ENCODE measurements at places on chromosomes 6 and 20.
A peak's percentile ranks its signal among the peaks of the same experiment; 100 is the strongest.

GRCh38 chr6:92023410-92023966 is 1395.9 kb downstream of the EPHA7 start:
- DNase-seq, result no peak

GRCh38 chr6:140718021-140718420 is 1343.6 kb upstream of the CITED2 start:
- no peak for DNase-seq

DNA sequence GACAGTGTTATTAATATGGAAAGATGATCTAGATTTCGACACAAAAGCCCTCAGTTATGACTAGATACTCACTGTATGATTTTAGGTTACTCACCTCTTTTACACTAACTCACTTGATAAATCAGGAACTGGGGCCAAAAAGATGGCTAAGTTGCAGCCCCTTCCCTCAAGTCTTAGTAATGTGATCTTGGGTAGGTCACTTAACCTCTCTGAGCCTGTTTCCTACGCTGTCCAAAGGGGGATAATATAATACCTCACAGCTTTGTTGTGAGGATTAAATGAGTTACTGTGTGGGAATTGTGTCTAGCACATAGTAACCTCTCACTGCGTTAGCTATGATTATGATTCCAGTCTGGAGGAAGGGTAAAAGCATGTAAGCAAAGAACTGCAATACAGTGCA is 1.3 kb downstream of the TTI1 start:
- no peak for DNase-seq

GRCh38 chr20:32707691-32708581 is 34.2 kb upstream of the C20orf203 start:
- DNase-seq, result no peak

DNA sequence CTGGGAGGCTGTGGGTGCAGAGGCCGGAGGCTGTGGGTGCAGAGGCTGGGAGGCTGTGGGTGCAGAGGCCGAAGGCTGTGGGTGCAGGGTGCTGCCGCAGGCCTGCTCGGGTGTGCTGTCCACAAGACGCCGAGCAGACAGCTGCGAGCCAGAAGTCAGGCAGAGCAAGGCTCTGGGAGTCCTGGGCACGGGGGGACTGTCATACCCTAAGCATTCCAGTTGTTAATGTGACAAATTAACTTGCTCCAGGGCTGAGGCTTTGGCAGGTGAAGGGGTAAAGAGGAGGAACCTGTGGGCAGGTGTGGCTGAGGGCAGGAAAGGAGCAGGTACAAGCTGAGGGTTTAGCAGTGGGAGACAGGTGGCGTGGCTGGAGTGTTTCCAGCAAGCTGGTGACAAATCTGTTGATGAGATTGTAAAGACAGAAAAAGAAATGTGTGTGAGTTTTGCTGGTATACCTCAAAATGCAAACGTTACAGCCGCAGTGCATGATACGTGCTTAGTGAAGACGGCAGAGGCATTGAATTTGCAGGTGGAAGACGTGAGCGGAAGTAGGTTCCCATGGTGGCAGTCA is 14.2 kb upstream of the ADRM1 start:
- DNase-seq, result no peak

DNA sequence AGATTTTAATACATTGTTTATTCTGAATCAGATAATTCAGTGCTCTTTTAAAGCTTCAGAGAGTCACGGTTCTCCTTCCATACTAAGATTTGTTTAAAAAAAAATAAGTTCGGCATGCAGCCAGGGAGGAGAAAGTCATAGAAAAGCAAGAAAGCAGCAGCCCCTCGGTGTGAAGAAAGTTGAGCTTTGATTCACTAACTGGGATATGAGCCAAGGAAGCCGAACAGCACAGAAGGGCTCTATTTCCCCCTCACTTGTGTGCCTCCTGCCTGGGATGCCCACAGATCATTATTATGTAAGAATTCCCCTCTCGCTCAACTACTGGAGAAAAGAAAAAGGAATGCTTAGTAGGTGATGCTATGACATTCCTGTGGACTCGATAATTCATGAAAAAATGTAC is 69.3 kb upstream of the SYNJ2 start:
- no peak for DNase-seq

- no peak for DNase-seq
Measured at GRCh38 chr20:36463212-36464061, 77.9 kb upstream of the MYL9 start.

DNA sequence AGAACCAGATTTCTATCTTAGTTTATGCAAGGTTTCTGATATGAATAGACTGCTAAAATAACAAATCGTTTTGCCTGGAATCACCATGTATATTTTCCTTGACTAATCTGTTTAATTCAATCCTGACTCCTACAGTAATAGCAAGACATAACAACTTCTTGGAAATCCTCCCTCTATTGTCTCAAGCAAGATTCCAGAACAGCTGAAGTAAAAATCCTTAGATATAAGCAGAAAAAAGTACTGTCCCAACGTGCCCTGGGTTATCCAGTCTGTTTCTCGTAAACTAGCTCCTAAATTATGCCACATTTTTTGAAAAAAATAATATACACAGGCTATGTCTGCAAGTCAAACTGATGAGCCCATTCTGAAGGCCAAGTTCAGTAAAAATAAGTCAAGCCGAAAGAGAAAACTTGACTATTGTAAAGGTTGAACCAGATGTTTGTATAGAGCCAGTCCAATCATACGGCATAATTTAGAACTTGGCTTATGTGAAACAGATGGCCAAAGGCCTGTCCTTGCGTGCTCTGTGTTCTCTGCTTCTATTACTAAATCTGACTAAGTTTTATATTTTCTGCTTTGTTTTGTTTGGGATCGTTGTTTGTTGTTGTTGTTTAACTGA is 341.6 kb upstream of the NRSN1 start:
- no peak for DNase-seq

GRCh38 chr20:32527447-32528055 is 57.6 kb downstream of the NOL4L start:
- DNase-seq, result no peak

DNA sequence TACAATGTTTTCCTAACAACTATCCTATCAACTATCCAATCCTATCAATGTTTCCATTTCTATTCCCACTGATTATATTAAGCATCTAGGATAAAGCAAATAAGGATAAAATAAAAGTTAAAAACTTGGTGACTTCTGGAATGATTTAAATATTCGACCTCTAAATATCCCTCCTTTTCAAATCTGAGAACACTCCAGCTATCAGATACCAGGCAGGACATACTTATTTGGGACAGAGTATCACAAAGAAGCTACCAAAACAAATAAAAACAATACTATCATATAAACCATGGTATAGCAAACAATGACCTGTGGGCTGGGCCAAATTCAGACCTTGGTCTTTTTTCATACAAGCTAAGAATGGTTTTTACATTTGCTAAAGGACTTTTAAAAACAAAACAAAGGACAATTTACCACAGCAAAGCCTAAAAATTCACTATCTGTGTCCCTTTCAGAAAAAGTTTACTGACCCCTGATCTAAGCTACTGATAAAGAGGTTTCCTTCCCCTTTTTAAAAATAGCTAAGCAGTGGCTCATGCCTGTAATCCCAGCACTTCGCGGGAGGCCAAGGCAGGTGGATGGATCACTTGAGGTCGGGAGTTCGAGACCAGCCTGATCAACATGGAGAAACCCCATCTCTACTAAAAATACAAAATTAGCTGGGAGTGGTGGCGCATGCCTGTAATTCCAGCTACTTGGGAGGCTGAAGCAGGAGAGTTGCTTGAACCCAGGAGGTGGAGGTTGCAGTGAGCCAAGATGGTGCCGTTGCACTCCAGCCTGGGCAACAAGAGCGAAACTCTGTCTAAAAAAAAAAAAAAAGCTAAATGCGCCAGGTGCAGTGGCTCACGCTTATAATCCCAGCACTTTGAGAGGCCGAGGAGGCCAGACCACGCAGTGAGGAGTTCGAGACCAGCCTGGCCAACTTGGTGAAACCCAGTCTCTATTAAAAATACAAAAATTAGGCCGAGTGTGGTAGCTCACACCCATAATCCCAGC is 6.0 kb downstream of the NUP153 start:
- no peak for DNase-seq

- DNase-seq, result no peak
Measured at GRCh38 chr20:59273739-59274357, 26.6 kb upstream of the EDN3 start.

GRCh38 chr20:40982415-40983145 is 46.0 kb upstream of the TOP1 start:
- DNase-seq, result no peak

GRCh38 chr6:47631269-47631772 is 67.1 kb upstream of the ADGRF4 start:
- no peak for DNase-seq

DNA sequence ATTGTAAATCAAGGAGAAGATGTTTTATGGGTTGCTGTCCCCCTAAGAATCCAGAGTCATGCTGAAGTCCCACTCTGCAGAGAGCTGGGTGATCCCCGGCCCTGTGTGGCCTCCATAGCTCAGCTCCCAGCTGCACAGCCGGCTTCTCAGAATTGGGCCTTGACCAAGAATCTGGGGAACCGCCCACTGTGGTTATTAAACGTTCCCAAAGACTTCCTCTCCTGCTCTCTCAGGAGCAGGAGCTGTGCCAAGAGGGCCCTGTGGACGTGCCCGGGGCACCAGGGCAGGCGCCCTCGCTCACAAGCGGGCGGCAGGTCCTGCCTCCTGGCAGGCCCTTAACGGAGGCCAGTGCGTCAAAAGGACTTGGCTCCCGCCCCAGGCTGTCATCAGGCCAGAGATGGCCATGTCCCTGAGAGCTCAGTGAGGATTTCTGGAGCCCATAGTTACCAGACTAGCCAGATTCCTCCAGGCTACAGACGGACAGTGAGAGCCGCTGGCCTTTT is 30.4 kb downstream of the ZC3H12D start:
- no peak for DNase-seq

GRCh38 chr20:50498071-50498776 is 12.0 kb upstream of the PTPN1 start:
- DNase-seq, result no peak

DNA sequence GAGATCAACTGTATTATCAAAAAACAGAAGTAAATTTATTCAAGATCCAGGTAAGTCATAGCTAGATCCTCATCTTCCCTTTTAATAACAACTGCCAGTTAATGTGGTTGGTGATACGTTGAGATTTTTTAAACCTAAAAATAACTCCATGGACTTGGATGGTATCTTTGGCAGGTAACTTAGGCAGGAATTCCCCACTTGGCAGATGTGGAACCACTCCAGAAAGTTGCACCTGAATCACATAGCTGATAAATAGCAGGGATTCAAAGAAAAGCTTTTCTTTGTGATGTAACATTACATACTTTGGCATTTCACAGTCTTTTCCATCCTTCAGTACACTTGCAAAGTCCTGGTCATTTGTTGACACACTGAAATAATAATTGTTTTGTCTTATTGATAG is 62.6 kb downstream of the PRPH2 start:
- DNase-seq, result no peak

- DNase-seq, result no peak
Measured at GRCh38 chr6:106426250-106426970, 65.9 kb downstream of the CRYBG1 start.

GRCh38 chr6:137904822-137905617 is 38.0 kb downstream of the TNFAIP3 start:
- DNase-seq, result peak; percentile 75

DNA sequence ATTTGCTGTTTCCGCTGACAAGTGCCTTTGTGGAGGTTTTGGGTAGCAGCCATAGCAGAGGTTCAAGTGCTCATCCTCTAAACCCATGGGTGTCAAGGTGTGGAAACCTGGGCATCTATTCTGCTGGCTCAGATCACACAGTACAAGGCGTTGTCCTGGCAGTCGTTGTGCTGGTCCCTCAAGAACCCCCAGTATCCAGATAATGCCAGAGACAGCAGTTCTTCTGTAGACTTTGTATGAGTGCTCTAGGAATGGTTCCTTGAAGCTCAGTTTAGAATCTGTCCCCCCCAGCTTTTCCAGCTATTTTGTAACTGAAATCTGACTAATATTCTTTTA is 655.7 kb upstream of the MAP3K7 start:
- no peak for DNase-seq

GRCh38 chr6:26197933-26198721 is 110.9 kb downstream of the HFE start:
- no peak for DNase-seq

DNA sequence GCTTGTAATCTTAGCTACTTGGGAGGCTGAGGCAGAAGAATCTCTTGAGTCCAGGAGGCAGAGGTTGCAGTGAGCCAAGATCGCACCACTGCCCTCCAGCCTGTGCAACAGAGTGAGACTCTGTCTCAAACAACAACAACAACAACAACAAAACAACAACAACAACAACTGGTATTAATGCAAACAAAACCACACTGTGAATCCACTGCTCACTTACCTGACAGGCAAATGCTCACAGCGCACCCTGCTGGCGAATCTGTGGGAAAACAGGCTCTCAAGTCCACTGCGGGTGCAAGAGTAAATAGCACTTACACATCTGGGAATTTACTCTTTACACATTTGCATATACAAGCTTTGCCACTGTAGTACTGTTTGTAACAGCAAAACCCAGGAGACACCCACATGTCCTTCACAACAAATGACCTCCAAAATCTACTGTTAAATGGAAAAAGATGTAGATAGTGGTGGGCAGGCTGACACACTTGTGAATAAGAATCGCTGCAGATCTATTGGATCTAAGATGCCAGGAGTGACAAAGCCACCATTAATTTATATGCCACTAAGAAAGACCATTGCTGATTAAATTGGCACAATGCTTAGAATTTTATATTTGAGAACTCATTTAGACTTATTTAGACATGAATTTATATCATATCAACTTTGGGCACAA is 29.3 kb downstream of the NSFL1C start:
- DNase-seq, result peak; percentile 56

GRCh38 chr6:37244430-37245310 is 12.9 kb upstream of the TBC1D22B start:
- DNase-seq, result no peak

GRCh38 chr6:68139130-68139529 is 496.0 kb upstream of the ADGRB3 start:
- no peak for DNase-seq

DNA sequence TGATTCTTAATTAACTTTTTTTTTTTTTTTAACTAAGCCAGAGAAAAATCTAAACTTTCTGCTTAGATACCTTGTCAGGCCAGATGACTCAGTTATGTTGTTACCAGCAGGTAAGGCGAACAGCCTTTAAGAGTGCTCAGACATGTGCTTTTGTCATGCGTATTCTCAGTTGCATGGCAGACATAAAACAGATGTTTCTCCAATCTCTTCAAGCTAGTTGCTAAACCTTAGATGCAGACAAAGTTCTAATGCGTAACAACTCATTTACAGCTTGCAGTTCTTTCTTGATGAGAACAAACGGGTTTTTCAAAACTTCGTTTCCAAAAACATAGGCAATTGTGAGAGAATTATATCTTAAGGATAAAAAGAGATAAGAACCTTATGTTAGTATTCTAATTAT is 49.6 kb upstream of the GFRAL start:
- DNase-seq, result no peak
